ENCODE measurements at places on chromosomes 5 and 9. TPM values are rescaled to one million over a fixed set of nuclear protein-coding genes. Genes with fewer than 3 reads are reported as not detected.
A peak's percentile ranks its signal among the peaks of the same experiment; 100 is the strongest.

- H3K27me3 ChIP-seq = no peaks in the 10 kb centered on the region
- DNase-seq = peak; percentile 18
- no peaks in the 10 kb centered on the region for H3K36me3 ChIP-seq
- H3K4me3 ChIP-seq = no peak overlapping the region
- H3K27ac ChIP-seq = no peak overlapping the region
- no peaks in the 10 kb centered on the region for H3K4me1 ChIP-seq
Observed at GRCh38 chr9:93684806-93685543, 108.6 kb downstream of the PHF2 start.

Gene IRX2
- total RNA-seq = 131 TPM

- H3K27ac ChIP-seq = no peak overlapping the region
- peaks cover 5% of the 10 kb centered on the region for H3K4me1 ChIP-seq
- no peaks in the 10 kb centered on the region for H3K27me3 ChIP-seq
- H3K36me3 ChIP-seq = no peaks in the 10 kb centered on the region
- no peak overlapping the region for H3K4me3 ChIP-seq
Observed at GRCh38 chr9:93613174-93613573, 36.8 kb downstream of the PHF2 start.

DNA sequence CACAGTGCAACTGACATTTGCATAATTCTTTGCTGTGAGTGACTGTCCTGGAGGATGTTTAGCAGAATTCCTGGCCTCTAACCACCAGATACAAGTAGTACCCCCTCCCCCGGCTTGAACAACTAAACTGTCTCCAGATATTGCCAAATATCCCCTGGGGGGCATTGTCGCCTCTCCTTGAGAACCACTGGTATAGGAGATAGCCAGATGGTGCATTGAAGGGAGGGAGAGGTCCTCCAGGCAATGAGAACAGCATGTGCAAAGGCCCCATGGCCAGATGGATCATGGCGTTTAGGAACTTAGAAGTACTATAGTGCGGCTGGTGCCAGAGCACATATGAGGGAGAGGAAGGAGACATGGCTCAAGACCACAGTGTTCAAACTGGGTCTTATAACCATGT lies 18.9 kb upstream of the ORM1 start:
- H3K27ac ChIP-seq = no peak overlapping the region
- H3K36me3 ChIP-seq = no peaks in the 10 kb centered on the region
- H3K27me3 ChIP-seq = no peaks in the 10 kb centered on the region
- DNase-seq = peak; percentile 6
- H3K4me1 ChIP-seq = peaks cover 6% of the 10 kb centered on the region
- H3K4me3 ChIP-seq = no peak overlapping the region

GRCh38 chr5:174799121-174799520 lies 74.7 kb downstream of the MSX2 start:
- DNase-seq = no peak
- H3K4me3 ChIP-seq = no peak overlapping the region
- H3K36me3 ChIP-seq = no peaks in the 10 kb centered on the region
- H3K4me1 ChIP-seq = no peaks in the 10 kb centered on the region
- H3K27ac ChIP-seq = peak overlapping the region; percentile 21

Gene ARL10
- total RNA-seq = 2.7 TPM

DNA sequence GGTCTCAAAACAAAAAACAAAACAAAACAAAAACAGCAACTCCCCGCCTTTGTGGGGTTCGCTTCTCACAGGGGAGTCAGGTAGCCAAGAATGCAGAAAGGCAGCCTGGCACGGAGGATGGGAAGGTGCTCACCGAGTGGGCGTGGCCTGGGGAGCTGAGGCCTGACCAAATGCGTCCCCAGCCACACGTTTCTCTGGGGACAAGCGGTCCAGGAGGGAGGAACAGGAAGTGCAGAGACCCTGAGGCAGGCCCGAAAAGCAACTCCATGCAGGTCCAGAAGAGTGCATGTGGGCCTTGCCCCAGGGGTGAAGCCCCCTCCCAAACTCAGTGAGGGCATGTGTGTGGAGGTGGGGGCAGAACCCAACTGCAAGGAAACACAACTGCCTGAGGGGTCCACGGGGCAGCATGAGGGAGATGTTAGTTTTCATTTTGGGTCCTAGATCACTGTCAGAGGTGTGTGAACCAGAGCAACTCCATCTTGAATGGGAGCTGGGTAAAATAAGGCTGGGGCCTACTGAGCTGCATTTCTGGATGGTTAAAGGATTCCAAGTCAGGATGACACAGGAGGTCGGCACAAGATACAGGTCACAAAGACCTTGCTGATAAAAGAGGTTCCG lies 2.6 kb upstream of the UAP1L1 start:
- no peaks in the 10 kb centered on the region for H3K27me3 ChIP-seq
- peaks cover 9% of the 10 kb centered on the region for H3K36me3 ChIP-seq
- H3K27ac ChIP-seq = no peak overlapping the region
- peak; percentile 34 for DNase-seq
- H3K4me1 ChIP-seq = peaks cover 60% of the 10 kb centered on the region
- H3K4me3 ChIP-seq = no peak overlapping the region

Gene CDC26
- total RNA-seq = 17.7 TPM

DNA sequence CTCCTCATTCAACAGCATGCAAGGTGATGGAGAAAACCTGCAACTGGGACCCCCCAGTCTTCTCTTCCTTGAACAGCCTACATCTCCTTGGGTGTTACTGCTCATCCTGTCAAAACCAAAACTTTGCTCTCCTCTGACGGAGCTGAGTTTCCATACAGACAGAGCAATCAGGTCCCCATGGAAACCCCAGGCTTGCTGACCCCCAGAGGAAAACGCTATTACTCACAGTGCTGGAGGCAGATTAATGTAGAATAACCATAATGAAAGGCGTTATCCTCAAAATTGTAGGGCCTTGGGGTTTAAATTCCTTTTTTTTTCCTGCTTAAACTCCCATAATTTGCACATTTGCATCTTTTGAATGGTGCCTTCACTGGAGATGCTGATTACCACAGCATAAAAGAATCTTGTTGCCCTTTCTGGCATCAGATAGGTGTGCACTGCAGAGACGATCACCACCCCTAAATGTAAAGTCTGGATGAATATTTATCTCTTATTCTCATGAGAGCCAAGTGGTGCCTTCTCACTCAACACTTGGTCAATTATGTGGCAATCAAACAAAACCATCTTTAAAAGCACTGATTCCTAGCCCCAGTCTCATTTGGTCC lies 126.3 kb downstream of the MSX2 start:
- no peak for DNase-seq
- H3K36me3 ChIP-seq = no peaks in the 10 kb centered on the region
- no peak overlapping the region for H3K4me3 ChIP-seq
- no peak overlapping the region for H3K27ac ChIP-seq

GRCh38 chr5:91486638-91487037 lies 103.5 kb upstream of the ARRDC3 start:
- no peak overlapping the region for H3K27ac ChIP-seq
- no peak for DNase-seq
- H3K4me3 ChIP-seq = no peak overlapping the region
- H3K4me1 ChIP-seq = no peaks in the 10 kb centered on the region

DNA sequence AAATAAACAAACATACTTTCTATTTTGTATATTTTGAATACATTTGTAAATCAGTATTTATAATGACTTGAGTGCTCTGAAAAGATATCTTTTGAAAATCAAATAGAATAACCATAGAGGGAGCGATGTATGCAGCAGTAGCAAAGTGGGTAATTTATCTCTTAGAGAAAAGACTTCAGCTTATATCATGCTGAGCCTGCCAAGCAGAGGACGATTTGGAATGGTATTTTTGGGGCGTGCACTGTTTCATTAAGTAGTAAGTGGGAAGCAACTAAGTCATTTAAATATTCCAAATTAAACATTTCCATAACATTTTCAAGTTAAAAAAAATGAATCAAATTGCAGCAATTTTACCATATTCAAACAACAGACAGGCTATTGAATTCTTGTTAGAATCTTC lies 147.6 kb downstream of the CDH10 start:
- H3K27me3 ChIP-seq = no peaks in the 10 kb centered on the region
- no peaks in the 10 kb centered on the region for H3K36me3 ChIP-seq
- H3K27ac ChIP-seq = no peak overlapping the region
- H3K4me3 ChIP-seq = no peak overlapping the region
- no peak for DNase-seq
- no peaks in the 10 kb centered on the region for H3K4me1 ChIP-seq

Gene LCN1
- total RNA-seq = not detected

DNA sequence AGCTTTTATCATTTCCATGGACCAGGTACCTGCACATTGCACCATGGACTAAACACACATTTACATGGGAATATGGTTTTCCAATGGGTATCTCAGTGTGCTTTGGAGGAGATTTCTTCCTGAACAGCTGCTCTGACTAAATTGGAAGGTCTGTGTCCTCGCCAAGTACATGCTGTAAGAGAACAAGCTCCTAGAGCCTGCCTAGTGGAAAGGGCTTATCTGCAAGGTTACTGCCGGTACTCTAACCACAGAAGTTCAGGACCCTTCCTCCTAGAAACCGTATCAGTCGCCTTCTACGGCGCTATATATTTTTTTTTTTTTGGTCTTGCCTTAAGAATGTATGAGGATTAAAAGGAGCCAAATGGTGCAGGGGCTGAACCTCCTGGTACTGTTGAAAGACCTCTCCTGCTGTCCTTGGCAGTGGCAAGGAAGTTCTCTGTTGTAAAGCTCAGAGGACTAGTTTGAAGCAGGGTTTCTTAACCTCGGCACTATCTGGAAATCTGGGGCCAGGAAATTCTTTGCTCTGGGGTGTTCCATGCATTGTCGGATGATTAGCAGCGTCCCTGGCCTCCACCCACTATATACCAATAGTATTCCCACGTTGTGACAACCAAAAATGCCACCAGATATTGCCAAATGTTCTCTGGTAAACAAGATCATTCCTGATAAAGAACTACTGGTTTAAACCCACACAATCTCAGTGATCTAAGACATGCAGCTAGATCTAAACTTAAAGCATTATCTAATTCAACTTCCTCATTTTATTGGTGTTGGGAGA lies 107.4 kb downstream of the FBXO38 start:
- H3K4me3 ChIP-seq = no peak overlapping the region
- no peaks in the 10 kb centered on the region for H3K27me3 ChIP-seq
- H3K36me3 ChIP-seq = no peaks in the 10 kb centered on the region
- no peak for DNase-seq

Gene SPATA31E1
- total RNA-seq = not detected

GRCh38 chr5:127492854-127493738 lies 24.3 kb upstream of the PRRC1 start:
- no peaks in the 10 kb centered on the region for H3K27me3 ChIP-seq
- no peaks in the 10 kb centered on the region for H3K4me1 ChIP-seq
- DNase-seq = no peak
- no peak overlapping the region for H3K4me3 ChIP-seq
- H3K27ac ChIP-seq = no peak overlapping the region
- H3K36me3 ChIP-seq = no peaks in the 10 kb centered on the region

GRCh38 chr9:78778861-78779374 lies 482.0 kb downstream of the PSAT1 start:
- H3K27me3 ChIP-seq = no peaks in the 10 kb centered on the region
- no peak overlapping the region for H3K4me3 ChIP-seq
- no peaks in the 10 kb centered on the region for H3K36me3 ChIP-seq
- DNase-seq = no peak

Gene FOXD4L5
- 0.29 TPM for total RNA-seq

DNA sequence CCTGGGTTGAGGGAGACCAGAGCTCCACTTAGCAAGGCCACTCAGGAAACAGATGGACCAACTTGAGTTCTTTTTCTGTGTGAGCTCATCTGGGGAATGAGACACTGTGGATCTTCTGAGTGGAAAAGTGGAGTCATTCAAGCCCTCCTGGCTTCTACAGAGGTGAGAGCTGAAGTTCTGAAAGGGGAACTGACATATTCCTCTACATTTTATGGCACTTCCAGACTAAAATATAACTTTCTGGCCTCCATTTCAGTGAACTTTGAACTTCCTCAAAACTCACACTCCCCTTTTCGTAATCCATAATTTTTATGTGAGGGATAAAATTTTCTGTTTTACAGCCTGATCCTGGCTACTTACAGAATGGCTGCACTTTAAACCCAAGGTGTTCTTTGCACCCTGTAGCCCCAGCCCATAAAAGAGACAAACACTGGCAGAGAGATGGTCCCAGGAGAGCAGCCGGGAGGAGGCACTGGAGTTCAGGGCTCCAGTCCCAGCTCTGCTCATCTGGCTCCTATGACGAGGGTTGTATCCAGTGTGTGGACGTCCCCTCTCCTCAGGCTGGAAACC lies 10.8 kb downstream of the SPAAR start:
- peak overlapping the region; percentile 80 for H3K27ac ChIP-seq
- no peaks in the 10 kb centered on the region for H3K27me3 ChIP-seq
- H3K4me3 ChIP-seq = no peak overlapping the region

Gene STXBP1
- total RNA-seq = 109 TPM

Gene SUSD3
- total RNA-seq = 4.1 TPM

Gene HACD4
- 12.6 TPM for total RNA-seq

GRCh38 chr5:179241175-179241574 lies 104.1 kb downstream of the ADAMTS2 start:
- H3K27me3 ChIP-seq = no peaks in the 10 kb centered on the region
- H3K27ac ChIP-seq = no peak overlapping the region
- no peak for DNase-seq

Measured in upper lobe of left lung (tissue), 6 donors.